ENCODE measurements at places on chromosomes 2 and 18. TPM values are rescaled to one million over a fixed set of nuclear protein-coding genes. Genes with fewer than 3 reads are reported as not detected.

The DOK6 gene
- 10.6 TPM for total RNA-seq

The LRRC30 gene
- not detected for total RNA-seq

The CBLN2 gene
- not detected for total RNA-seq

The RANBP2 gene
- 58.6 TPM for total RNA-seq

The SS18 gene
- 42.4 TPM for total RNA-seq

- no peak for DNase-seq
Observed at GRCh38 chr18:27847412-27847811, 329.5 kb downstream of the CDH2 start.

GRCh38 chr18:48363175-48363574 lies 46.0 kb downstream of the ZBTB7C start:
- DNase-seq = no peak

DNA sequence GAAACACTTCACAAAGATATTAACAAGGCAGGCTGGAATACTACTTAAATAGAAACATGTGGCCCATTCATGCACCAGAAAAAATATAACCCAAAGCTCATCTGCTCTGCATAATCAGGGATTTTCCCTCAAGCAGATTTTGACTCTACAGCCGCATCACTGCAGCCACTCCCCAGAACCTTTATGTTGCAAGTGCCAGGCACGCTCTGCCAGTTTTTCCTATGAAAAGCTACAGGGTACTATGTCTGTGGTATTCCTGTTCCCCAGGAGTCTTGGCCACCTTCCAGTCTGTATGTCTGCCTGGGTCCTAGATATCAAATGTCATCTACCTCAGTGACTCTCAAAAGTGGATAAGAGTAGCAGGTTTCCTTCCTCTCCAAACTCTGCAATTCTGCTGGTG lies 3.8 kb downstream of the COA5 start:
- DNase-seq = no peak

DNA sequence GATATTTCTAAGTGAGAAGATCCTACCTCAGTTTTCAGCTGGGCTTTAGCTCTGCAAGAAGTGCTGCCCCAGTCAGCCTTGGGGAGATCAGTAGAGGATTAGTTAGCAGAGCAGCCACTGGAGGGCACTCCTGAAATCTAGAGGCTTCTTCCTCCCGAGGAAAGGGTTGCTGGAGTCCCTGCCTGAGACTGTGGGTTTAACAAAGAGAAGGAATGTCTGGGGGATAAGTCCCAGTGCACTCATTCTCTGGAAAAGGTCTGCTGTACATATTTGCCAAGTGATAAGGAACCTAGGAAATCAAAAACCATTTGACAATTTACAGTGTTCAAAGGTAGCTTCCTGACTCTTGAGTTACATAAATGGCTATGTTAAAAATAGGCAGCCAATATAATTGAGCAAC lies 207.2 kb downstream of the SLC8A1 start:
- peak; percentile 79 for DNase-seq

GRCh38 chr2:127004893-127005600 lies 101.9 kb downstream of the BIN1 start:
- DNase-seq = no peak

- no peak for DNase-seq
Observed at GRCh38 chr2:136901732-136902131, 136.4 kb downstream of the THSD7B start.

- peak; percentile 75 for DNase-seq
Observed at GRCh38 chr2:158967731-158968395, 577 bp upstream of the TANC1 start.

DNA sequence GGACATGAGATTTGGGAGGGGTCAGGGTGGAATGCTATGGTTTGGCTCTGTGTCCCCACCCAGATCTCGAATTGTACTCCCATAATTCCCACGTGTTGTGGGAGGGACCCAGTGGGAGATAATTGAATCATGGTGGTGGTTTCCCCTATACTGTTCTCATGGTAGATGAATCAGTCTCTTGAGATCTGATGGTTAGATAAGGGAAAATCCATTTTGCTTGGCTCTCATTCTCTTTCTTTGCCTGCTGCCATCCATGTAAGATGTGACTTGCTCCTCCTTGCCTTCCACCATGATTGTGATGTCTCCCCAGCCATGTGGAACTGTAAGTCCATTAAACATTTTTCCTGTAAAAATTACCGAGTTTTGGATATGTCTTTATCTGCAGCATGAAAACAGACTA lies 80.9 kb upstream of the GALNT5 start:
- no peak for DNase-seq

GRCh38 chr2:40321822-40322221 lies 130.1 kb downstream of the SLC8A1 start:
- DNase-seq = no peak

GRCh38 chr2:164948540-164948939 lies 6.8 kb downstream of the SLC38A11 start:
- DNase-seq = no peak

Data from cardiac septum (tissue), 1 donor.